ENCODE measurements at places on chromosomes 1 and 21. TPM values are rescaled to one million over a fixed set of nuclear protein-coding genes. Genes with fewer than 3 reads are reported as not detected.

GRCh38 chr1:96634883-96635282 is 86.7 kb upstream of the PTBP2 start:
- DNase-seq: no peak
- H3K27me3 ChIP-seq: no peaks in the 10 kb centered on the region
- no peak overlapping the region for H3K27ac ChIP-seq
- no peak overlapping the region for H3K4me3 ChIP-seq
- no peaks in the 10 kb centered on the region for H3K4me1 ChIP-seq

CAPN8 gene
- not detected for total RNA-seq

DNA sequence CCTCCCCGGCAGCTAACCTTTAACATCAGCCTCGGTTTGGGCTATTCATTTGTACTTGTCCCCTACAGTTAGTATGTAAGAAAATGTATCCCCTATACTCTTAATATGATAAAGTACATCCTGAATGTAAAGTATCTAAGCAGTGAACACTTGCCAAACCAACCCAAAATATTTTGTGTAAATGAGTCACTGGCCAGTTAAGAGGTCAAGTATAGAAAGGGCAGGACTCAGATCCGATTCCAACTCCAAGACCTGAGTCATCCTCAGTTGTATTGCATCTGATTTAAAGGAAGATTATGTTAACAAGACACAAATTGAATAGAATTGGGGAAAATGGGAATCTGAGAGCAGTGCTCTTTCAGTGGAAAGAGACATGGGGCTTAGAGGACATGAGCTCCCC is 84.4 kb downstream of the CD58 start:
- H3K36me3 ChIP-seq: no peaks in the 10 kb centered on the region
- no peak overlapping the region for H3K4me3 ChIP-seq
- H3K4me1 ChIP-seq: no peaks in the 10 kb centered on the region
- no peak overlapping the region for H3K27ac ChIP-seq
- no peak for DNase-seq

- no peak overlapping the region for H3K4me3 ChIP-seq
- no peak for DNase-seq
- no peak overlapping the region for H3K27ac ChIP-seq
- H3K4me1 ChIP-seq: peaks cover 14% of the 10 kb centered on the region
- no peaks in the 10 kb centered on the region for H3K36me3 ChIP-seq
These were observed 51.9 kb downstream of the NR5A2 start for GRCh38 chr1:200079232-200079940.

DNA sequence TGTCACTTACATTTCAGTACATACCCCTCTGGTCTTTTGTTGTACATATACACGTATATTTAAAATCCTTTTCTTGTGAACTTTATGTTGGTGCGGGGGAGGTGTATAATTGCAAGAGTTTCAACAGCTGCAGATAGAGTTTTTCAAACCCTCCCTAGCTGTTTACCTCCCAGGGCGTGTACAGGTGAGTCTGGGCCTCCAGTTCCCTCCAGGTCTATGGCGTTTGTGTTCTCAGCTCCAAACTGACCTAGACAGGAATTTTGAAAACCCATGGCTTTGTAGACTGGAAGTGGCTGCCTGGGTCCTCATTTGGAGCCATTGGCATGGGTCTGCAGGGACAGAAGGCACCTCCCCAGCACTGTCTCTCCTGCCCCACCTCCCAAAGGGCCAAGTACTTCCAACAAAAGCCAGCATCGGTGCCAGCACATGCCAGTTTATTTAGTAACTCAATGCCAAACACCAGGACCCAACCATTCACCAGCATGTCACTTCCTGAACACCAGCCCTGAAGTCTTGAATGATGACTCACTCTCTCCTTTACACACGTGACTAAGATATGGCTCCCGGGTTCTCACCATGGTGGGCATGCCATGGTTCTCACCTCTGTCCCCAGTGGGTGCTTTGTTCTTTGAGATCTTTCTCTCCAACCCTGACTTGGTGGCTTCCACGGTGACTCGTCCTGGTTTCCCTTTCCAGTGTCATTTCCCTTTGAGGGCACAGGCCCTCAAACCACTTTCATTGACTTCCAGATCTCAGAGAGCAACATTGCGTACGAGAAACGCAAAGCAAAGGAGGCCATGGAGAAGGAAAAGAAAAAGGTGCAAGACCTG is 57.3 kb upstream of the EFHD2 start:
- no peaks in the 10 kb centered on the region for H3K4me1 ChIP-seq
- H3K27me3 ChIP-seq: no peaks in the 10 kb centered on the region
- no peaks in the 10 kb centered on the region for H3K36me3 ChIP-seq
- H3K4me3 ChIP-seq: no peak overlapping the region

- DNase-seq: no peak
- H3K4me1 ChIP-seq: no peaks in the 10 kb centered on the region
- no peaks in the 10 kb centered on the region for H3K27me3 ChIP-seq
- H3K4me3 ChIP-seq: no peak overlapping the region
These were observed 9.3 kb downstream of the ATP1A2 start for GRCh38 chr1:160124705-160125478.

PLA2G2D gene
- not detected for total RNA-seq

DNA sequence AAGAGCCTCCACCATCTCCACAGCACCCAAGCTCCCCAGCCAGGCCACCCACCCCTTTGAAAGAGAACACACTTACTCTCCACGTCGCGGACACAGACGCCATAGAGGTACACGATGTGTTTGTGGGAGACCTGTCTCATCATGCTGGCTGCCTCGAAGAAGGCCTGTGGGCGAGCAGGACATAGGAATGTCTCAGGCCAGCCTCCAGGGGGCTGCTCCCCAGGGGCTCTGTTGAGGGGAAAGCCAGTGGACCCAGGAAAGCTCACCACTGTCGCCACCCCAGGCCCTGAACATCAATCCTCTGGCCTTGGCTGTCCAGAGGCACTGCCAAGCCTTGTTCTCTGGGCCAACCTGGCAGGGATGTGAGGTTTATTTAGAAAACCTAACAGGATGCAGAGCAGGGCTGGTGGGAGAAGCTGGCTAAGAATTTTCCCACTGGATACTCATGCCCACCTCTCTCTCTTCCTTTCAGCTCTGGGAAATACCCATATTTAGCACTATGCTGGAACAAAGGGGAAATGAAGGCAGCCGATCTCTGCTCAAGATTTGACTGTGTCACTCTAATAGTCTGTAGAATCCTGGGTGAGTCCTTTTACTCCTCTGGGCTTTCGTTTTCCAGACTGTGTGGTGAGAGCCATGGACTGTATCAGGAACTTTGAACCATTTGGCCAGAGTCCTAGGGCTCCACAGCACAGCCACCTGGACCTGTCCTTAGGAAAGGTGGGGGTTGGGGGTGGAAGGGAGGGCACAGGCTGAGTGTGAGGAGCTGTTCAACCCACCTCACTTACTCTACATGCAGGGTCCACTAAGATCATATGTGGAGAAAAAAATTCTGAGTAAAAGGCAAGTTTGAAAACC is 101.9 kb downstream of the RAVER2 start:
- DNase-seq: no peak
- no peak overlapping the region for H3K4me3 ChIP-seq
- 0 out of 2 replicates have a peak, but pooled peaks cover 18% of the 10 kb centered on the region for H3K36me3 ChIP-seq
- H3K27me3 ChIP-seq: no peaks in the 10 kb centered on the region
- H3K4me1 ChIP-seq: no peaks in the 10 kb centered on the region

DNA sequence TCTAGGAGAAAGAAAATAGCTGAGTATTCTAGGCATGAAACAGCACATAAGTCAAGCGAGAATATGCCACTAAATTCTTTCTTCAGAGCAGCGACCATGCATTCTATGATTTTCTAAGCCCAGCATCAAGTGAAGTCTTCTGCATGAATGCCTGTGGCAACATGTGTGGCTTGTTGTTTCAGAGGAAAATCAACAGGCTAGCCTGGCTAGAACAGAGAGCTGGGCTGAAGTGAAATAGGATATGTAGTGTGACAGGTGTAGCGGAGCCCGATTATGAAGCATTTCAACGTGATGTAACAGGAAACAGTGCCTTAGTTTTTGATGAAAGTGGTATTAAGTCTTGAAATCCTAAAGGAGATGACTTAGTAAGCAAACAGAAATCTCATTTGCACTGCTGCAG is 7.0 kb downstream of the CSDE1 start:
- H3K27me3 ChIP-seq: no peaks in the 10 kb centered on the region
- H3K27ac ChIP-seq: no peak overlapping the region
- no peak for DNase-seq
- peaks cover 5% of the 10 kb centered on the region for H3K4me1 ChIP-seq
- H3K36me3 ChIP-seq: peaks cover 55% of the 10 kb centered on the region

- H3K27ac ChIP-seq: no peak overlapping the region
- DNase-seq: no peak
These were observed 15.9 kb upstream of the MUTYH start for GRCh38 chr1:45356186-45356585.

AVPR1B gene
- not detected for total RNA-seq

SPEN gene
- 54.3 TPM for total RNA-seq

PAX7 gene
- total RNA-seq: 0.09 TPM

DNA sequence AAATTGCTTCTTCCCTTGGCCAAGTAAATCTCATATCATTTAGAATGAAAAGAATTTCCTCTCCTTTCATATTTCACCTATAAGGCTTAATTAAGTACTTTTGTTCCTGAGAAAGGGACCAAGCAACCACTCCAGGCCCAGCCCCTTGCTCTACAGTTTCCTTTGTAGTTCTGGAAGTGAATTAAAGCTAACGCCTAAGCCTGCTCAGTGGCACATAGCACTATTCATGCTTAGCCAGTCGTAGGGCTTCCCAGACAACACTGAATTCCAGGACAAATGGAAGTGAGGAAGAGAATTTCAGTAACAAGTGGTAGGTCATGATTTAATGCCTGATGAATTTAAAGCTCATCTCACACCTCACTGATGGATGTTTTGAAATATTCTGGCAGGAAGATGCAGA is 73.3 kb downstream of the RPAP2 start:
- no peak overlapping the region for H3K4me3 ChIP-seq
- no peaks in the 10 kb centered on the region for H3K4me1 ChIP-seq
- H3K27ac ChIP-seq: no peak overlapping the region

DNA sequence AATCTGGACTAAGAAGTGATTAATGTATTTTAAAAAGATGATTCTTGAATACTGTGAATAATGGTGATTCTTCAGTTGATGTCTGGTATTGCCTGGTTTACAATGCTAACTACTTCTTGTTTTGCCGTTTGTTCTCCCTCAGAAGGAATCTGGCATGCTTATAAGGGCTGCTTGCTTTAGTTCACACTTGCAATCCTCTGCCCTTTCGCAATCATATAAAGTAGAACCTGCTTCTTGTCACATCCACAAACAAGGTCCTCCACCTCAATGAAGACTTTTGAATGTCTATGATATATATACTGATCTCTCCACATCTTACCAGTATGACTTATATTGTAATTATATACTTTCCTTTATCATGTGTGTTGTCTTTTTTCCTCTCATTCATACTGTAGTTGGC is 92.6 kb downstream of the ADGRL4 start:
- no peaks in the 10 kb centered on the region for H3K36me3 ChIP-seq
- no peaks in the 10 kb centered on the region for H3K27me3 ChIP-seq
- no peak overlapping the region for H3K27ac ChIP-seq
- DNase-seq: no peak
- no peaks in the 10 kb centered on the region for H3K4me1 ChIP-seq
- H3K4me3 ChIP-seq: no peak overlapping the region

DNA sequence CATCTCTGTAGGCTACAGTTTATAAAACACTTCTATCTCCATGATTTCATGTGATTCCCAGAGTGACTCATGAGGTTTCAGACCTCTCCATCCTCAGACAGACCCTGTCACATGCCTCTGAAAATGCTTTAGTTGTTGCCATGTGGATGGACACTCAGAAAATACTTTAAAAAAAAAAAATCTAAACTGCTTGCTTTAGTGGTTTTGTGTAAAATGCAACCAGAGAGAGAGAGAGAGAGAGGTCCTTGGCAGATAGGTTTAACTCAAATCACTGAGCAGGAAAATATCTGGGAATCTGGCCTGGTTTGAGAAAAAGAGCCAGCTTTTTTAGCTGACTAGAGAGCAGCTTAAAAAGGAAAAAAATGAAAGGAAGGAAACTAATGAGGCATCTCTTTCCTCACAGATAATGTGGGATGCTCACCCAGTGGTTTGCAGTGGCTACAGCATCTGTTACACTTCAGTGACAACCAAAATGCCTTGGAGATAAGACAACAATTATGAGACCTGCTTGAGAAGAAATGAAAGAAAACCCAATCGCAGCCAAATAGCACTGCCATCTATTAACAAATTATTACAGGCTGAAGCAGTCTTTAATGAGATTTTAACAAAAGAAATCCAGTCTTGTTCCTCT is 54.6 kb upstream of the SYT14 start:
- no peaks in the 10 kb centered on the region for H3K36me3 ChIP-seq
- H3K4me1 ChIP-seq: no peaks in the 10 kb centered on the region
- H3K27me3 ChIP-seq: no peaks in the 10 kb centered on the region
- no peak overlapping the region for H3K27ac ChIP-seq

DNA sequence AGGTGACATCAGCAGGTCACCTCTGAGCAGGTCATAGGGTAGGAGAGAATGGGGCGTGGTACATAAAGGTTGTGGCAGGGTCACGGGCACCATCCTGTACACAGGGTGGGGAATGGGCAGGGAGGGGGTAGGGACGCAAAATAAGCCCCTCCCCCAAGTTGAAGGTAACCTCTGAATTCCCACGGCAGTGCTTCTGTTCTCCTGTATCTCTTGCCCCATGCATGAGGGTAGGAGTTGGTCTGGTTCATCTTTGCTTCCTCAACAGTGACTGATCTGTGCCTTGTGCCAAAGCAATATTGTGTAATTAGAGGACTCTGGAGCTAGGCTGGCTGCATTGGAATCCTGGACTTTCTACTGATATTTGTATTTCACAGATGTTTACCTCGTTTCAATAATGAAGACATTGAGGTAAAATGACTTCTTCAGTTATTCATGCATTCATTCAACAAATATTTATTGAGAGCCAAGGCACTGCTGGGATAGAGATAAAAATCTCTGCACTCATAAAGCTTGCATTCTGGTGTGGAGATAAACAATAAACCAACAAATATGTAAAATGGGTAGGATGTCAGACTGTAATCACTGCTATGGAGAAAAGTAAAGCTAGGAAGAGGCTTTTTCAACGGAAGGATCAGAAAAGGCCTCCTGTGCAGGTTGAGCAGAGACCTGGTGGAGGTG is 18.4 kb upstream of the GFI1 start:
- H3K27ac ChIP-seq: no peak overlapping the region
- H3K4me3 ChIP-seq: no peak overlapping the region
- no peaks in the 10 kb centered on the region for H3K27me3 ChIP-seq
- 0 out of 3 replicates have a peak, but pooled peaks cover 1% of the 10 kb centered on the region for H3K36me3 ChIP-seq
- no peak for DNase-seq

Measured in H9 (cell line).